Adrenal gland (tissue), 19 donors: ENCODE measurements at places on chromosomes 6 and 20. TPM values are rescaled to one million over a fixed set of nuclear protein-coding genes. Genes with fewer than 3 reads are reported as not detected.

GRCh38 chr6:22149096-22149495 is 147.7 kb downstream of the PRL start:
- H3K4me1 ChIP-seq: peaks cover 44% of the 10 kb centered on the region
- H3K36me3 ChIP-seq: no peaks in the 10 kb centered on the region
- DNase-seq: no peak
- no peaks in the 10 kb centered on the region for H3K27me3 ChIP-seq

- H3K27ac ChIP-seq: no peak overlapping the region
- peak overlapping the region; percentile 4 for H3K4me3 ChIP-seq
- H3K27me3 ChIP-seq: no peaks in the 10 kb centered on the region
- H3K36me3 ChIP-seq: no peaks in the 10 kb centered on the region
- peaks cover 11% of the 10 kb centered on the region for H3K4me1 ChIP-seq
- DNase-seq: peak; percentile 25
Observed at GRCh38 chr6:37783025-37783855, 36.3 kb upstream of the ZFAND3 start.

DNA sequence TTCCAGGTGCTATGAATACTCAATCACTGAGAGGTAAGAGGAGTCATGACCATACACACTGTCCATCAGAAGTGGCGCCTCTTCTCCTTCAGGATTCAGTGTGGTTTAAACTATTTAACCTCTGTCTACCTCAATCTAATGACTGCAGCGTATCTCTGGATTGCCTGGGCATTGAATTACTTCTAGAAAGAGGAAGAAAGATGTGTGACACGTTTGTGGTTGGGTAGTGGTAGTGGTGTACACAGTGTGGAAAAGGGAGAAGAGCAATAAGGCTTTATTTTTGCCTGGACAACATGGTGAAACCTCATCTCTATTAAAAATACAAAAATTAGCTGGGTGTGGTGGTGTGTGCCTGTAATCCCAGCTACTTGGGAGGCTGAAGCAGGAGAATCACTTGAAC is 38.0 kb upstream of the ECHDC1 start:
- no peaks in the 10 kb centered on the region for H3K36me3 ChIP-seq
- no peak overlapping the region for H3K4me3 ChIP-seq
- no peak for DNase-seq
- H3K27ac ChIP-seq: no peak overlapping the region
- H3K4me1 ChIP-seq: no peaks in the 10 kb centered on the region

The BNIP5 gene
- not detected for total RNA-seq

DNA sequence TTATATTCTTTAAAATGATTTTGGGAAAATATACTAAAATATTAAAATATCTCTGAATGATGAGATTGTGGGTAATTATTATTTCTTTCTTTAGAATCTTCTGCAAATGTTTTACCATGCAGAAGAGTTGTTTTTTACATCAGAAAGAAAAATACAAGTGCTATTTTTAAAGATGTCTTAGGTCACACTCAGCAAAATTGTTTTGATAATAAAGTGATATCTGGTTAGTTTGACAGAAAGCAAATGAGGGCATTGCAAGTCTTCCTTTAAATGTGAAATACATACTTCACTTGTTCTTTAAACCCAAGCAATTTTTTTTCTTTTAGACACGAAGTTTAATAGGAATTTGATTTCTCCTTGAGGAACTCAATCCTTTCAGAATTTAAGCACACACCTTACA is 43.6 kb upstream of the STXBP5 start:
- H3K4me1 ChIP-seq: no peaks in the 10 kb centered on the region
- no peak overlapping the region for H3K27ac ChIP-seq
- H3K4me3 ChIP-seq: no peak overlapping the region
- DNase-seq: no peak

GRCh38 chr6:97009781-97010492 is 85.4 kb downstream of the KLHL32 start:
- H3K27me3 ChIP-seq: no peaks in the 10 kb centered on the region
- no peak overlapping the region for H3K27ac ChIP-seq

The SIM1 gene
- total RNA-seq: not detected

DNA sequence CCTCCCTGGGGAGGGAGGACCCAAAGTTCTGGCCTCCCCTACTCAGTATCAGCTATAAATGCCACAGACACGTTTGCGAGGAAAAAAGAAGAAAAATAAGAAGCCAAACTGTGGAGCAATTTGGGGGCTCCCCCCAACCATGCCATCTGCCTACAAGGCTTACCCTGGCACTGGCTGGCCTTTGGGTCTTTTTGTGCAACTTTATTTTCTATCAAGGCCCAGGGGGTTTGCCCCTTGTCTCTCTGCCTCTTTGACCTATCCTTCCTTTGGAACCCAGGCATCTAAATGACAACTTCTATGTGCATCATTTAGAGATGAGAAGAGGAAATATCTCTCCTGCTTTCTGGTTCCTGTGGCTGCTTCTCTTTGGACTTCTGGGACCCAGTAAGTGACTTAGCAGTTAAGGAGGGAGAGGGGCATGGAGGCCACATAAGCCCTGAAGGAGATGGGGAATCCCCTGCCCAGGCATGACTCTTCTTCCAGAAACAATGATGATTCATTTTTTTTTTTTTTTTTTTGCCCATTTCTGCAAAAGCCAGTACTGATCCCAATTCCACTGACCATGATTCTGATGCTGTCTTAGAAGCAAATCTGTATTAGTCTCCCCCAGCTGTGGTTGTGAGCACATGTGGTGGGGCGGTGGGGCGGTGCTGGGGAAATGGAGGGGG is at the start of gene MUC22:
Gene MUC22, plus strand, starts transcription at position 82 of the 668 bp plus-strand sequence. Its CDS starts 233 bp downstream, at position 315.
- no peaks in the 10 kb centered on the region for H3K36me3 ChIP-seq
- no peaks in the 10 kb centered on the region for H3K27me3 ChIP-seq
- no peak within 1 kb of the TSS for H3K27ac ChIP-seq
- H3K4me1 ChIP-seq: no peaks in the 10 kb centered on the region
- no peak within 1 kb of the TSS for H3K4me3 ChIP-seq

DNA sequence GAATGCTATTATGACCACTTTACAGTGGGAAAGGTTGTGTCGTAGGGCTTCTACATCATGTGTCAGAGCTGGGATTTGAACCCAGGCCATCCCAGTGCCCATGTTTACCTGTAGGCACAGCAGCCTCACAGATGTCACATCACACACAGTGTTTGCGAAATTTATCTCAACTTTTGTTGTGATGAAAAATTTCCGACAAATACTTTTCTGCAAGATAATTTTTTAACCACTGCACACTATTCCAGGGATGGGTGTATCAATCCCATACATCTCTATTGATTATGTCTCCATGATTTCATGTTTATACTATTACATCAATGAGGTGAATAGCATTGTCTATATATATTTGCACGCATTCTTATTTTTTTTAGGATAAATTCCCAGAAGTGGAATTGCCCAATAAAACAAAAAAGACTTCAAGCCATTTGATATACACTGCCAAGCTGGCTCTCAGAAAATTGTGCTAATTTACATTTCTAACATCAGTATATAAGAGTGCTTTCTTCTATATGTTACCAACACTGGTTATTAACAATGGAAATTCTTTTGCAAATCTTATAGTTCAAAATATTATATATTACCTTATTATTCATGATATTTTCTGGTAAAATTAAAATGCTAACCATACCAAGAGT is 189.1 kb upstream of the ZNF217 start:
- H3K36me3 ChIP-seq: no peaks in the 10 kb centered on the region
- DNase-seq: no peak
- no peaks in the 10 kb centered on the region for H3K4me1 ChIP-seq

The SYCP2L gene
- total RNA-seq: 0.28 TPM

- DNase-seq: no peak
- H3K27me3 ChIP-seq: no peaks in the 10 kb centered on the region
- no peak overlapping the region for H3K4me3 ChIP-seq
Observed at GRCh38 chr6:37100745-37101144, 69.2 kb upstream of the PIM1 start.

GRCh38 chr6:69293471-69293870 is 503.3 kb downstream of the LMBRD1 start:
- H3K27me3 ChIP-seq: no peaks in the 10 kb centered on the region
- H3K4me1 ChIP-seq: no peaks in the 10 kb centered on the region
- H3K27ac ChIP-seq: no peak overlapping the region
- DNase-seq: no peak

DNA sequence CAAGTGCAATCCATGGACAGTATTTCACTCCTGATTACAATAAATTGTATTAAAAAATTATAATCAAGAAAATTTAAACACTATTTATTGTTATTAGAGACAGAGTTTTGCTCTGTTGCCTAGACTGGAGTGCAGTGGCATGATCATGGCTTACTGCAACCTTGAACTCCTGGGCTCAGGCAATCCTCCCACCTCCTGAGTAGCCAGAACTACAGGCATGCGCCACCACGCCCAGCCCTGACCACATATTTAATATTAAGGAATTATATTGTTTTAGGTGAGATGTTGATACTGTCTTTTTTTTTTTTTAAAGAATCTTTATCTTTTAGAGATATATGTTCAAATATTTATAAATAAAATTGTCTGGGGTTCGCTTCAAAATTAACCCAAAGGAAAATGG is 14.6 kb downstream of the LCA5 start:
- H3K36me3 ChIP-seq: no peaks in the 10 kb centered on the region
- no peaks in the 10 kb centered on the region for H3K4me1 ChIP-seq
- no peaks in the 10 kb centered on the region for H3K27me3 ChIP-seq

DNA sequence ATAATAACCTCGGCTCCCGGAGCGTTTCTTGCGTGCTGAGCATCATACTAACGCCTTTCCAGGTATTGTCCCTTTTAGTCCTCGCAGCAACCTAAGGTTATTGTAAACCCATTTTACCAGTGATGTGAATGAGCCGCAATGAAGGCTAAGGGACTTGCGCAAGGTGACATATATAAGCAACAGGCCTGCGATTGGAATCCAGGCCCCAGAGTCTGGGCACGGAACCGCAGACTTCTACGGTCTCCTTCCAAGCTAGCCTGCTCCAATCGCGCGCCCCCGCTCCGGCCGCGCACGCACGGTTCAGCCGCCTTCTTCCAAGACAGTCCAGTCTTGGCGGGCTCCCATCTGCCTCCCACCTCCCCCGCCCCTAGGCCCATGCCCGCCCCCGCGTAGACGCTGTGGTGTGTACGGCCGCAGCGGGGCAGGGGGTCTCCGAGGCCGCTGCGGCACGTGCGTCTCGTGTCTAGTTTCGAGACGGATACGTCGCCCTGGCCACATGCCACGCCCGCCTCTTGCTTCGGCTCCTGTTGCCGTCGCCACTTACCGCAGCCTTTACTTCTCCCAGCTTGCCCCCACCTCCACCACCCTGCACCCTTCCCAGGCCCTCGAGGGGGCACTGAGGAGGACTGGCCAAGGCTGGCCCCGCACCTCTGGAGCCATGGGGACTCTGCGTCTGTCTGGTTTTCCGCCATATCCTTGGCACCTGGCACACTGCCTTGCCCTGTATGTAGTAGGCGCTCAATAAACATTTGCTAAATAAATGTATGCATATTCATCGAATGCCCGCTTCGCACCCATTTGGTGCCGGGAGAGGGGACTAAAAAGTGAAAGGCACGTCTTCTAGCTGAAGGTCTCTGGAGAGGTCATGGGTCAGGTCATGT is 855 bp upstream of the GFOD1 start:
- no peak overlapping the region for H3K4me3 ChIP-seq
- H3K27me3 ChIP-seq: peaks cover 13% of the 10 kb centered on the region
- no peak overlapping the region for H3K27ac ChIP-seq

DNA sequence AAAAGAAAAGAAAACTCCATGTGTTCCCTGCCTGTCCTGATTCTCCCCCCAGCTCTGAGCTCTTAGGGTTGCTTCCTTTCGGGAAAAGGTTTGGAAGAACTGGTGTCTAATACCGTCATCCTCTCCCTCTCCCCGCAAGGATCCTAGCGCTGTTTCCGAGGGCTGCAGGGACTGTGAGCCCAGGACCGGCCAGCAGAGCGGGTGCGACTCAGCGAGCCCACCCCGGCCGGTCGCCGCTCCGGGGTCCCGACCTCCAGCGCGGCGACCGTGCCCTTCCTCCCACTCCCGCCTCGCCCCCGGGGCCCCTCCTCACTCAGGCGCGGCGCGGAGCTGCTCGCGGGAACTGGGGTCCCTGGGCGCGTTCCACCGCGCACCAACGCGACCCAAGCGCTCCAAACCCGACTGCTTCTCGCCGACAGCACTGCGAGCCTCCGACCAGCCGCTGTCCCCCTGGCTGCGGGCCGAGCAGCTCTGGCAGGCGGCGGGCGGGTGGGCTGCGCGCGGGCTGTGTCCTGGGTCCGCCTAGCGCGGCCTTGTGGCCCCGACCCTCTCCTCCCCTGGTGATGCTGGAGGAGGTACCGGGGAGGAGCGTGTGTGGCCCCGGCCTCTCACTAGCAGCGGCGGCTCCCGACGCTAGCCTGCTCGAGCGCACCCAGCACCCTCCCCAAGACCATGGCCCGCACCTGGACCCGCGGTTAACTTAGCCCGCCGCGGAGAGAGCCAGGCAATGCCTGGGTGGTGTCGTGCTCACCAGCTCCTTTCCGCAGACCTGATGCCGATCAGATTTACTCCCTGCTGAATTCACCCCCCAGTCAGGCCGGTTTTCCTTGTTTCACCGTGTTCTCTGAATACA is at the start of gene PLA2G7:
Gene PLA2G7, minus strand, starts transcription at position 509 of the 853 bp plus-strand sequence. CDS start 12,484 bp downstream, outside the sequence.
- no peaks in the 10 kb centered on the region for H3K4me1 ChIP-seq
- peak; percentile 26 for DNase-seq
- peak within 1 kb of the TSS; percentile 47 for H3K27ac ChIP-seq
- peaks cover 5% of the 10 kb centered on the region for H3K27me3 ChIP-seq
- no peak within 1 kb of the TSS for H3K4me3 ChIP-seq

DNA sequence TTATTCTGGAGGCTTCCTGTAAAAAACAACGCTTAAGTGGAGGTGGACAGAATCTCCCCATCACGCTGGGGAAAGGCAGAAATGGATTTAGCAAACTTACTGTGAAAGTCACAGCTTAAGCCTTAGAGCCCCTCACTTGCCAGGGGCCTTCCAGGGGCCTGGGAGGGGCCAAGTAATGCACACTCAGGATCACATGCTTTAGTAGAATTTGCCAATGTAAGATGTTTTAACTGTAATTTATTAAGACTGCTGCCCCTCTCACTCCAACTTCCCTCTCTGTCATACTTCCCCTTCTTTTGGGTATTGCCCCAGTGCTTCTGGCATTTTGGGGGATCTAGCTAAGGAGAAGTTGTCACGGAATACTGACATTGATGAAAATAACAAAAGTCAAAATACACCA is 12.6 kb upstream of the ADA start:
- no peak overlapping the region for H3K4me3 ChIP-seq
- H3K27me3 ChIP-seq: no peaks in the 10 kb centered on the region
- H3K27ac ChIP-seq: no peak overlapping the region

DNA sequence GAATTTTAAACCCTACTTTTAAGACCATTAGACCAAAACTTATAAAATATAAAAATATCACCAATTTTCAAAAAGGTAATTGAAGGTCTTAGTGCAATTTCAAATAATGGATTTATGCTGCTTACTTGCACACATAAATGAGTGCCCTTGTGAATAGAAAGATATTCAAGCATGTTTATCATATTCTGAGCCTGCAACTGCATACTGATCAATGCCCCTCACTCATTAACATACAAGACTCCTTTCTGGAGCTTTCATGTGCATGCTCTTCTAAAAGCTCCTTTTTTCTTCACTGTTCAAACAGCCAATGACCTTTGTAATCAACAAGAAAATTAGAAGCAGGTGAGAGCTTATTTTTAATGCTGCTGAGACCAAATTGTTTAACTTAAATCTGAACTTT is 1139.3 kb downstream of the HACE1 start:
- no peaks in the 10 kb centered on the region for H3K36me3 ChIP-seq
- DNase-seq: no peak
- no peaks in the 10 kb centered on the region for H3K27me3 ChIP-seq
- H3K4me3 ChIP-seq: no peak overlapping the region
- H3K4me1 ChIP-seq: no peaks in the 10 kb centered on the region

The ARID1B gene
- total RNA-seq: 40.0 TPM

- no peaks in the 10 kb centered on the region for H3K4me1 ChIP-seq
- DNase-seq: no peak
- H3K27me3 ChIP-seq: no peaks in the 10 kb centered on the region
- no peak overlapping the region for H3K4me3 ChIP-seq
Observed at GRCh38 chr20:47411161-47411560, 54.7 kb upstream of the ZMYND8 start.
